ENCODE measurements at places on chromosomes 11 and 22.
A peak's percentile ranks its signal among the peaks of the same experiment; 100 is the strongest.

DNA sequence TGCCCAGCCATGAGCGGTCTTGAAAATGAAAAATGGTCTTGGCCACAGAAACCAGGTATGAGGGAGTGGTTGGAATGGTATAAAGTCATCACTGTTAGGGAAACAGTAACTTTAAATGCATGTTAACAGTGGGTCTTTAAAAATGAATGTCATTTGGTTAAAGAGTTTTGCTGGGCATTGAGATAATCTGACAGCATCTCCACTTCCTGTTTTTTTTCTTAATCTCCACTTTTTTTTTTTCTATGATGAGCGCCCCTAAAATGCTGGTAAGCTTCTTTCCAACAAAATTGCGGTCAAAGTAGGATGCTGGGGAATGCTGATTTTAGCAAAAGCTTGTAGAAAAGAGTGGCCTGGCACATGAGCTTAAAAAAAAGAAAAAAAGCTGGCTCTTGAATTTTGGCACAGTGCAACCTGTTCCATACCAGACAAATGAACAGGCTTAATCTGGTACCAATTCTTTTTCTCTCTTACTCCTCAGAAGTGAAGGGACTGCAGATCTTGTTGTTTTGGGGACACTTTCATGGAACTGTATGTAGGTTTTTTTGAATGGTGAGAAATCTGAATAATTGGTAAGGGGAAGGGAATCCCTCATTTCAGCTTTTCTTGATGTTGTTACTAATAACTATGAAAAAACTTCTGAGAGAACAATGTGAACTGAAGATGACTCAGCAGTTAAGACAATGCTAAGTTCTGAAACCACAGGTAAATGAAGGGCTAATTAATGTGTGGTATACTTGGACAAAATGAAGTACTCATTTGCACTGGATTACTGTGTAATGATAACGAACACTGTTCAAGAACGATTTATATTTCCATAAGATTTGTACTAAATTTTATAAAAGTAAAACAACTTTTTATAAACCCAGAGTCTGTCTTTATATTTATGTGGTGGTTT lies 3.1 kb upstream of the ARHGEF12 start:
- DNase-seq: no peak

- no peak for DNase-seq
Measured at GRCh38 chr22:43491177-43491576, 79.4 kb downstream of the MPPED1 start.

GRCh38 chr11:109945626-109946321 lies 147.4 kb upstream of the ZC3H12C start:
- no peak for DNase-seq

DNA sequence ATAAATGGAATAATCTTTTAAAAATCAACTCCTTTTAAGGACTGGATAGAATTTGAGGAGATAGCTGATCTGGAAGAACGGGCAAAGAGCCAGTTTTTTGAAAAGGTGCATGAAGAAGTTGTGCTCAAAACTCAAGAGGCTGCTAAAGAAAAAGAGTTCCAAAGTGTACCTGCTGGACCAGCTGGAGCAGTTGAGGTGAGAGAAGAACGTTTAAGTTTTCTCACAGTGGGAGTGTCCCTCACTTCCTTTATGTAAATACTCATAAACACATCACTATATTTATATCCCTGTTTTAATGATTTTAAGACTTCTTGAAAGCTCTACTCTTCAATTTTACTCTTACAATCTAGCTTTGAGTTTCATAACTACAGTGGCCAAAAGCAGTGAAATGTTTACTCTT lies 11.7 kb upstream of the ANKRD42 start:
- DNase-seq: no peak

GRCh38 chr11:78853521-78853920 lies 278.9 kb upstream of the NARS2 start:
- no peak for DNase-seq

GRCh38 chr11:119336744-119337469 lies 2.6 kb downstream of the RNF26 start:
- DNase-seq: no peak

GRCh38 chr11:125175896-125176575 lies 11.5 kb downstream of the PKNOX2 start:
- DNase-seq: no peak

DNA sequence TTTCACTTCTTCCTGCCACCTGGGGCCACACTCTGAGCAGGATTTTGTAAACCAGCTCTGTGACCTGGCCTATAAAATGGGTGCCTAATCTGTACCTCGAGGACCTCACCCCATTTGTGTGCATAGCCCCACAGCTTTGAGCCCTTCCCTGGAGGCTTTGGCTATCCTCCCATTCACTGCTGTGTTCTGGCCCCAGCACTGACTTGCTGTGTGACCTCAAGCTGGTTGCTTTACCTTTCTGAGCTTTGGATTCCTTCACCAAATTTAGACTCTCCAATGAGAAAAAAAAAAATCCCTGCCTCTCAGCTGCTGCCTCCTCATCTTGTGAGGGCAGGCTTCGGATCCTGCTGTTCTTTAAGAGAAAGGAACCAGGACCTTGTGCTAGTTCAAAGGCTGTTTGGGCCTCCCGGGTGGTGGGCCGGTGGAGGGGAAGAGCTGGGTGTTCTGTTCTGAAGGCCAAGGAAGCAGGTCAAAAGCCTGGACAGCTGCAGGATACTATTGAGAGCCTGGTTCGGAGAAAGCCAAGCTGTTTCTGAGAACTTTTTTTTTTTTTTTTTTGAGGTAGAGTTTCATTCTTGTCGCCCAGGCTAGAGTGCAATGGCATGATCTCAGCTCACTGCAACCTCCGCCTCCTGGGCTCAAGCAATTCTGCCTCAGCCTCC lies 1.1 kb upstream of the PYGM start:
- DNase-seq: no peak

GRCh38 chr22:39520226-39521105 lies at the start of gene ATF4:
TSS of gene ATF4 (plus strand) at chr22:39520562. CDS start at chr22:39521446, 884 bp downstream.
- DNase-seq: peak; percentile 98

DNA sequence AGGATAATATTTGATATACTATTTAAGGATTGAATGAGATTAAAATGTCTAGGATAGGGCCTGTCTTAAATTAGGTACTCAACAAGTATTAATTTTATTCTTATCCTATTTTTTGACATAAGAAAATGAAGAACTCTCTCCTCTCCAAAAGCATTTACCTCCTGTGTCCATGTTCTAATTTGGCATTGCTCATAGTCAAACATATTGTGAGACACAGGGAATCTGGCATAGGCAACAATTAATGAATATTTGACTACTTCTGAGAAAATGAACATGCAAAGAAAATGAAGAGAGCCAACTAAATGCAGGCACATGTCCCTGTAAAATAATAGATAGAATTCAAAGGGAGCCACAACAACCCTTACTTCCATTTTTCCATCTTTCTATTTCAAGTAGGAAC lies 198.5 kb upstream of the C11orf87 start:
- DNase-seq: no peak

GRCh38 chr11:71470946-71471345 lies 17.9 kb downstream of the NADSYN1 start:
- no peak for DNase-seq

GRCh38 chr22:37896181-37896592 lies 9.9 kb upstream of the MICALL1 start:
- peak; percentile 91 for DNase-seq

GRCh38 chr22:31173386-31174145 lies 13.6 kb downstream of the RNF185 start:
- DNase-seq: peak; percentile 69

DNA sequence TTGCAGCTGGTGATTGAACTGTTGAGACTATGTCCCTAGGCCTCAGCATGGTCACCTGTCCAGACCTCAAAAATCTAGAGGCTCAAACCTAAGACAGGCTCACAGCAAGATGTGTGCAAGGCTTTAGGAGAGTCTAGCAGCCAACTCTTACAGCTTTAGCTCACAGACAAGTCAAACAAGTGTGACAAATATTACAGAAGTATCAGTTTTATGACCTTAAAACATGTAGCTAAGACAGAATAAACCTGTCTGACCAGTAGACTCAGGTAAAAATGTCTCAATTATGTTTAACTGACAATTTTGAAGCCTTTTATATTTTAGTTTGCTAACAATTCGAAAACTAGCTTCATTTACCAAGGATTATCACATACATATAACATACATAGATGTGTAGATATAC lies 80.0 kb upstream of the HTATIP2 start:
- no peak for DNase-seq

DNA sequence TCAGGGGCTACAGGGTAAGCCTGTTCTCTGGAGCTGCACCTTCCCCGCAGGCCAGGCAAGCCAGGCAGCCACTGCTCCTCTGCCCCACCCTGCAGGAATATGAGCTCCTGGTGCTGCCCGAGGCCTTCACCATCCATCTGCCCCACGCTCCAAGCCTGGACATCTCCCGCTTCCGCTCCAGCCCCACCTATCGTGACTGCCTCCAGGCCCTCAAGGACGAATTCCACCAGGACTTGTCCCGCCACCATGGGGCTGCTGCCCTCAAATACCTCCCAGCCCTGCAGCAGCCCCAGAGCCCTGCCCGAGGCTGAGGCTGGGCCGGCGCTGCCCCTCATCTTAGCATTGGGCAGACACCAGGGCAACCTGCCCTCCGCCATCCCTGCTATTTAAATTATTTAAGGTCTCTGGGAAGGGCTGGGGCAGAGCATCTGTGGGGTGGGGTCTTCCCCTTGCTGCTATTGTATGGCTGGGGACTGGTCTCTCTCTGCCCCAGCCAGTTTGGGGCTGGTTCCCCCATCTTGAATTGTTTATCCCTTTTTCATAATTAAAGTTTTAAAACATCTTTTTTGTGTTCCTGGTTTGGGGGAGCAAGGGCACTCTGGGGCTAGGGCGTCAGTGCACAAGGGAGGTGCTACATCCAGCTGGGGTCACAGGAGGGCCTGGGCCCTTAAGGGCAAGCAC lies 6.2 kb downstream of the LARGE2 start:
- no peak for DNase-seq

- DNase-seq: no peak
Measured at GRCh38 chr11:119460097-119460496, 37.1 kb upstream of the THY1 start.

GRCh38 chr22:33867971-33868370 lies 52.3 kb downstream of the LARGE1 start:
- DNase-seq: no peak

DNA sequence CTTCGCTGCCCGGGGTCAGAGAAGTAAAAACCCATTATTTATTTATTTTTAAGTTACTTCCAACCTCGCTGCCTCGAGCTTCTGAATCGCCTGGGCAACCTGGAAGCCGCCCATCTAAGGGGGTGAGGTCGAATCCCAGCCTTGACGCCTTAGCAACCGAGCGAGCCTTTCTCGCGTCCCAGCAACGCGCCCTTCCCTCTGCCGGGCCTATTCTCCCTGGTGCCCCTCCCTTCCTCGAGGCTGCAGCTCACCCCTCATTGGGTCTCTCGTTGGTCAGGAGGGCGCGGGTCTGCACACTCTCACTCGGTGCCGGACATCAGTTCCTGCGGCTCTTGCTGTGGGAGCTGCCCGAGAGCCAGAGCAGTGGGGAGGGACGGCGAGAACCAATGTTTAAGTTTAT lies at the start of gene CCDC81:
CCDC81 (plus strand) TSS at position 302 of the 400 bp plus-strand sequence. CDS start 277 bp downstream, outside the sequence.
- DNase-seq: no peak

Data from epithelial cell of prostate (primary cell).